ENCODE measurements at places on chromosomes 12 and 14.

- DNase-seq, result no peak
Observed at GRCh38 chr12:110689281-110690126, 589 bp upstream of the HVCN1 start.

DNA sequence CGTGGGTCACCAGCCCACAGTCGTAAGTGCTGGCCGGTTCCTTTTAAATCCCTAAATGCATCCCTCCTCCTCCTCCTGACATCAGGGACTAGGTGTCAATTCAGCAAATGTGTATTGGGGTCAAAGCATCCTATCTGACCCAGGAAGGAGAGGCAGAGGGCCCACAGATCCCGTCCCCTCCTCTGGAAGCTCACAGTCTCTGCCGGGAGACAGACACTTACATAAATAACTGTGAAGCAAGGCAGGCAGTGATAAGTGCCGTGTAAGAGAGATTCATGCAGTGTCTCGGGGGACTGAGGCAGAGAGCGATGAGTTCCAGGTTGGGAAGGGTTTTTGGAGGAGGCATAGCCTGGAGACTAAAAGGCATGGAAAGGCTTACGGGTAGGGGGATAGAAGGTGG is 44.1 kb downstream of the HRK start:
- no peak for DNase-seq

DNA sequence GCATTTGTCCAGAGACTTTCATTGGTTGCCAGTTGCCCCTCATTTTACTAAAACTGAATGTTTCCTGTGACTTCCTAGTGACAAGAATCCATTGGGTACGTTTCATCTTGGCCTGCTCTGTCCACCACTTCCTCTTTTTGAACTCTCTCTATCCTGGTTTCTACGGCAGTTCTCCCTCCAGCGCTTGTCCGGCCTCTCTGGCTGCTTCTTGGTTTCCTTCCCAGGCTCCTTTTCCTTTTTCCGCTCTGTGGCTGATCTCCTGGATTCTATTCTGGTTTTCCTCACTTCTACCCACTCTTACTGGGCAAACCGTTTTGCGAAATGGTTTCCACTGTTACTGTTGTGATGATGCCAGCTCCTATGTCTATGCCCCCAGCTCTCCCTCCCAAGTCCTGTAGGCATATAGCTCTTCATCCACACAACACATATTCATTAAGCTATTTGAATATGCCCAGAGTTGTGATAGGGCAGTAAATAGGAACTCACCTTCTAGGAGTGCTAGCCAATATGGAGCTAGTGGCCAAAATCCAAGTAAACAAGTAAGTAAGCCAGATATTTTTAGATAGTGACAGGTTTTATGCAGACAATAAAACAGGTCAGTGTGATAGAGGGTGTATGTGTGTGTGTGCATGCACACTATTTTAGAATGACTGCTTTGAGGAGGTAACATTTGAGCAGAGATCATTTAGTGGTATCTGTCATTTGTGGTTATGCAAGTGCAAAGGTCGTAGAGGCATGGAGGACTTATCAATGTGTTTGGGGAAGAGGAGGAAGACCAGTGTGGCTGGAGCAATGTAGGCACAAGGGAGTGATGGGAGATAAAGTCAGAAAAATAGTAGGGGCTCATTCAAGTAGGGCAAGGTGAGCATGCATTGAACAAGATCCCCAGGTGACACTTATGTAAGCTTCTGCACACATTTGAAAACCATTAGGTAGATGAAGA is 27.9 kb upstream of the CTDSP2 start:
- no peak for DNase-seq

DNA sequence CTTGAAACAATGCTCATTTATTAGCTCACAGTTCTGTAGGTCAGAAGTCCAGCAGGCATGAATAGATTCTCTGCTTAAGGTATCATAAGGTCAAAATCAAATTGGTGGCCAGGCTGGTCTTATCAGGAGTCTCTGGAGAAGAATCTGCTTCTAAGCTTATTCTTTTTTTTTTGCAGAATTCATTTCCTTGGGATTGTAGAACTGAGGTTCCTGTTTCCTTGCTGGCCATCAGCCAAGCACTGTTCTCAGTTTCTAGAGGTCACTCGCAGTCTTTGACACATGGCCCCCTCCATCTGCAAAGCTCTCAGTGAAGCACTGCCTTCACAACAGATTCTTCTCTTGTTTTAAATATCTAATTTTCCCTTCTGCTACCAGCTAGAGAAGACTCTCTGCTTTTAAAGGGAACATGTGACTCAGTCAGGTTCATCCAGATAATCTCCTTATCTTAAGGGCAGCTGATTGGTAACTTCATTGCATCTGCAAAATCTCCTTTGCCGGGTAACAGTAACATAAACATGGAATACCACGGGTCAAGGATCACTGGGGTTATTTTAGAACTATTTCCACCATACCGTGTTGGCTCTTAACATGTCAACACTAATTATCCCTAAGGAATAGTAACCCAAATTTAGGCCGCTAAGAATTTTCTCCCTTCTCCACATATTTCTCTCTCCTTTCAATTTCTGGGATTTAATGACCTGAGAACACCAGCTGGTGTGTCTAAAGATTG is 25.3 kb downstream of the RHOJ start:
- no peak for DNase-seq

- DNase-seq, result no peak
Observed at GRCh38 chr14:63045234-63045611, at the start of gene KCNH5. KCNH5 (minus strand) TSS chr14:63045458; CDS start chr14:63045186, 272 bp downstream.

Data from hematopoietic multipotent progenitor cell treated with erythropoietin and hydrocortisone succinate and interleukin-3 and kit ligand, for 17 days (in vitro differentiated cells).